ENCODE measurements at places on chromosomes 6 and 20. TPM values are rescaled to one million over a fixed set of nuclear protein-coding genes. Genes with fewer than 3 reads are reported as not detected.

Gene RSPO3
- total RNA-seq, result 117 TPM

Gene CLIC1
- 304 TPM for total RNA-seq

Gene COL11A2
- total RNA-seq, result 0.35 TPM

Gene DACT2
- total RNA-seq, result 4.3 TPM

Gene MROH8
- total RNA-seq, result 1.9 TPM

Gene MYBL2
- total RNA-seq, result not detected

Gene SCRT2
- not detected for total RNA-seq

Gene COX4I2
- total RNA-seq, result 4.6 TPM

Gene MYH7B
- total RNA-seq, result 0.19 TPM

Gene DSP
- total RNA-seq, result 6.9 TPM

Gene CNR1
- total RNA-seq, result 13.7 TPM

Gene C4B
- total RNA-seq, result 83.7 TPM

Gene DSE
- 31.1 TPM for total RNA-seq

Gene FAM162B
- 11.4 TPM for total RNA-seq

Gene SH3BGRL2
- total RNA-seq, result 33.8 TPM

Gene GPR6
- total RNA-seq, result not detected

Gene KIAA0408
- total RNA-seq, result 83.3 TPM

Gene GGT7
- 3.6 TPM for total RNA-seq

Gene AIF1
- total RNA-seq, result 46.4 TPM

Gene ENPP3
- 0.35 TPM for total RNA-seq

Gene ATP6V1G2
- 5.7 TPM for total RNA-seq

Gene DLL1
- total RNA-seq, result 6.1 TPM

Gene MAPK14
- total RNA-seq, result 58.7 TPM

Gene CEP57L1
- 11.0 TPM for total RNA-seq

Gene MAFB
- total RNA-seq, result 29.7 TPM

Gene SDC4
- 85.9 TPM for total RNA-seq

Gene SYCP2
- total RNA-seq, result 1.0 TPM

Gene CST2
- not detected for total RNA-seq

Gene PRR18
- not detected for total RNA-seq

Gene SLC32A1
- not detected for total RNA-seq

Gene GPX5
- total RNA-seq, result not detected

Gene IL17A
- total RNA-seq, result not detected

Gene ACSS1
- 52.1 TPM for total RNA-seq

Data from gastroesophageal sphincter (tissue), 4 donors.